ENCODE measurements at places on chromosomes 5 and 9. TPM values are rescaled to one million over a fixed set of nuclear protein-coding genes. Genes with fewer than 3 reads are reported as not detected.

Gene ADAMTSL2
- polyA plus RNA-seq, result 0.46 TPM

Gene SPINK6
- polyA plus RNA-seq, result not detected

Gene PKD2L2
- polyA plus RNA-seq, result not detected

Gene EIF4E1B
- polyA plus RNA-seq, result not detected

Gene RNF130
- polyA plus RNA-seq, result 41.4 TPM

Gene TMC1
- 0.51 TPM for polyA plus RNA-seq

Gene DPH7
- polyA plus RNA-seq, result 10.2 TPM

Gene EGFLAM
- polyA plus RNA-seq, result 2.1 TPM

Gene CEP72
- polyA plus RNA-seq, result 7.1 TPM

Gene ZNG1F
- 6.6 TPM for polyA plus RNA-seq

Gene WDR55
- 35.0 TPM for polyA plus RNA-seq

Gene FOXI1
- polyA plus RNA-seq, result not detected

Gene QRFP
- 0.20 TPM for polyA plus RNA-seq

Gene DOCK8
- polyA plus RNA-seq, result 2.3 TPM

Gene IL9
- polyA plus RNA-seq, result not detected

Gene PCDHB3
- polyA plus RNA-seq, result not detected

Gene PRDM9
- not detected for polyA plus RNA-seq

Gene PCDHGC5
- polyA plus RNA-seq, result 0.60 TPM

Gene TGFBI
- 106 TPM for polyA plus RNA-seq

Gene CARTPT
- polyA plus RNA-seq, result not detected

Gene INSL4
- not detected for polyA plus RNA-seq

Gene SLC2A8
- 19.3 TPM for polyA plus RNA-seq

Data from sigmoid colon (tissue), 7 donors.